H4 (cell line): ENCODE measurements at places on chromosomes 1 and 21. TPM values are rescaled to one million over a fixed set of nuclear protein-coding genes. Genes with fewer than 3 reads are reported as not detected.

DNA sequence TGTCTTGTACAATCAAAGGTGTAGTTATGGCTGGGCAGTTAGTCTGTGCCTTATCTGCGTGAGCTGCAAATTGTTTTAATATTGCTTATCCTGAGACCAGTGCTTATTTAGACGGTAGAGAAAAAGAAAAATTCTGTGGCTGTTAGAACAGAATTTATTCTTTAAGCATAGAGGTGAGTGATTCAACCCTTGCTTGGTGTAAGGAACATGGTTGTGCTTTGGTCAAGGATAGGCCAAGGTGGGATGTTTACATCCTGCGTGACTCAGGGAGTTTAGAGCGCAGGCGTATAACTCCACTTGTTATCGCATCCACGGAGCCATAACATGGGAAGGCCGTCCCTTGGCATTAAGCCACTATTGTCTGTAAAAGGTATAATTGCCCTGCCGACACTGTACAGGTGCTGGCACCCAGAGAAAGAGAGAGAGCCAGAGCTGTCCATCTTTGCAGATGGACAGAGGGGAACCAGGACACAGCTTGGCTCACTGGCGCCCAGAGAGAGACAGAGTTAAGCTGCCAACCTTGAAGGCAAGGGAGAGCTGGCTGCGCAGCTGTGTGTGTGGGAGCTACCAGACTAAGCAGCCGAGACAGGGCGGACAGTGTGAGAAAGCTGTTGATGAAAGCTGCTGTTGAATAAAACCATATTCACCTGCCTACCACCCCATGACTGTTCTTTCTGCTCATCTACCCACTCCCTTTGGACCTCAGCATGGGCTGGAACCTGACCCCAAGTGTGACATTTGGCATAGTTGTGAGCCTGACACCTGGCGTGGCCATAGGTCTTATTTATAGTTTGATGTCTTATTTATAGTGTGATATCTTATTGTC is 200.4 kb downstream of the DYRK1A start:
- no peak for DNase-seq

- no peak for DNase-seq
These were observed 6.4 kb downstream of the PTGFR start for GRCh38 chr1:78497201-78497600.

GRCh38 chr1:6948861-6949260 is 163.6 kb downstream of the CAMTA1 start:
- no peak for DNase-seq

MX2 gene
- 36.7 and 38.6 TPM in 2 replicates for total RNA-seq

YIPF1 gene
- 45.0 and 53.8 TPM in 2 replicates for total RNA-seq
